ENCODE measurements at places on chromosomes 7 and 10.
A peak's percentile ranks its signal among the peaks of the same experiment; 100 is the strongest.

- no peak for DNase-seq
Observed at GRCh38 chr7:113561446-113561845, 357.4 kb downstream of the PPP1R3A start.

GRCh38 chr7:45910855-45911254 is 10.2 kb downstream of the IGFBP3 start:
- no peak for DNase-seq

DNA sequence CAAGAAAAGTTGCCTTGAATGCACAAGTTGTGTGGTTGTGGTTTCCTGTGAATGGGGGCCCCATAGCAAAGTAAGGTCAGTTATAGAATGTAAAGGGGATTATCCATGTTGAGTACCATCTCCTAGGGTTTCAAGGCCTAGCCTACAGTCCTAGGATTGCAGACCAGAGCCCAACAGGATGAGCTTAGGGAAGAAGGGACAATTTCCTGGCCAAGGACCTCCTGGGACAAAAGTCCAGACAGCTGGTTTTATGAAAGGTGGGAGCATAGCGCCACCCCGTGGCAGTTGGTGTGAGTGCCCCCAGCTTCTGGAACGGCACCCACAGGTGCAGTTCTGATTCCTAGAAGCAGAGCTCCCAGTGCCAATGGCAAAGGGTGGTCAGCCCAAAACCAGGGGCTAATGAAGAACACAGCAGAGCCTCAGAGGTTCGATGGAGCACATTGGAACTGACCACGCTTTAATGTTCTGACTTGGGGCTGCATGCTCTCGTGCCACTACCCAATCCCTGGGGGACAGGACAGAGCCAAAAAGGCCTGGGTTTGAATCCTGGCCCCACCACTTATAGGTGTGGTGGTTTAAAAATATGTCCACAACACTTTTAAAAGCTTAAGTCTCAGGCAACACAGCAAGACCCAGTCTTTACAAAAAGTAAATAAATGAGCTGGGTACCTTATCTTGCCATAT is 25.8 kb upstream of the TMEM120A start:
- peak; percentile 51 for DNase-seq

DNA sequence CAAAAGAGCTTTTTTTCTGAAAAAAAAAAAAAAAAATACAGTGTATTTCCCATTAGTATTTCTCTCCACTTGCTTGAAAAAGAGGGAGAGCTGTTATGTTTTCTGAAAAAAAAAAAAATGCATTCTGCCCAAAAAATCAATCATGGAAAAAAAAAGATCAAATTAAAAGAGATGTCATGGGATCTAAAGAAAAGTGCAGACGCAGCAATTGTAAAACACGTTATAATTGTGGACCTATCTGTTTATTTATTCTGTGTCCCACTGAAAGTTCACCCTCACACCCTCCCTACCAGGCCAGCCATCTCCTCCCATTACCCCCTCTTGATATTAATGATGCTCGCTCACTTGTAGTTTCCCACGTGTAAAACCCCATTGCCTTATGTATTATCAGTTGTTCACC is 674.0 kb upstream of the C7orf33 start:
- DNase-seq, result no peak

DNA sequence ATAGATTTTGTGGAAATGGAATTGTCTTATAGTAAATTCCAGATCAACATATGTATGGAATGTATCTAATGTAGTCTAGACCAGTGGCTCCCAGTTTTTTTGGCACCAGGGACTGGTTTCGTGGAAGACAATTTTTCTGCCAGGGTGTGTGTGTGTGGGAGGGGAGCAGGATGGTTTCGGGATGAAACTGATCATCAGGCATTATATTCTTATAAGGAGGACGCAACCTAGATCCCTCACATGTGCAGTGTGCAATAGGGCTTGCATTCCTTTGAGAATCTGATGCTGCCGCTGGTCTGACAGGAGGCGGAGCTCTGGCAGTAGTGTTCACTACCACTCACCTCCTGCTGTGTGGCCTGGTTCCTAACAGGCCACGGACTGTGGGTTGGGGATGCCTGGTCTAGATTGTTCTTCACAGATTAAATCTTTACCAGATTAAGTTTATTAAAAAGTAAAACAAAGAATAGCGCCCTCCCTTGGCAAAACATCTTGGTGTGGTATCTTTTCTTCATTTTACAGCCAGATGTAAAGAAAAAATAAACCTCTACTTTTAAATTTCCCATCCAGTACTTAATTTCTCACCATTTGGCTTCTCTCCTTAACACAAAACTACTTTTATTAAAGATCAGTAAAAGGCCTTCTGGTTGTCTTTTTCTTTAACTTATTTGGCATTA is 48.4 kb downstream of the SEPTIN7 start:
- no peak for DNase-seq

DNA sequence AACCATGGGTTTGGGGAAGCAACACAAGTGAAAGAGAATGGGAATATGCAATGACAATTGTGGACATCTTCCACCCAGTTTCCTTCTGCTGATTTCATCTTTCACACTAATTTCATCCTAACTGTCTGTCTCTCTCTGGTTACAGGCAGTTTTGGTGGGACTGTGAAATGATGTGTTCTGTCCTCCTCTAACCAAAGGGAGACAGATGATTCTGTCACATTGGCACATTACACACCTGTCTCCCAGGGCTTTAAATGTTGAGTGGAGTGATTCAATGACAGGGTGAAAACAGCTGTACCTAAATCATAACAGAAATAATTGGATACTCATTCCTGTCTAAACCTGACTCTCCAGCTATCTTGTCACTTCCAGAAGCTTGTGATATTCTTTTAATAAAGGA is 60.0 kb downstream of the DGKB start:
- no peak for DNase-seq

- DNase-seq, result no peak
Observed at GRCh38 chr7:105126436-105126975, 112.5 kb downstream of the KMT2E start.

GRCh38 chr10:24415455-24416125 is 206.7 kb downstream of the KIAA1217 start:
- DNase-seq, result no peak

DNA sequence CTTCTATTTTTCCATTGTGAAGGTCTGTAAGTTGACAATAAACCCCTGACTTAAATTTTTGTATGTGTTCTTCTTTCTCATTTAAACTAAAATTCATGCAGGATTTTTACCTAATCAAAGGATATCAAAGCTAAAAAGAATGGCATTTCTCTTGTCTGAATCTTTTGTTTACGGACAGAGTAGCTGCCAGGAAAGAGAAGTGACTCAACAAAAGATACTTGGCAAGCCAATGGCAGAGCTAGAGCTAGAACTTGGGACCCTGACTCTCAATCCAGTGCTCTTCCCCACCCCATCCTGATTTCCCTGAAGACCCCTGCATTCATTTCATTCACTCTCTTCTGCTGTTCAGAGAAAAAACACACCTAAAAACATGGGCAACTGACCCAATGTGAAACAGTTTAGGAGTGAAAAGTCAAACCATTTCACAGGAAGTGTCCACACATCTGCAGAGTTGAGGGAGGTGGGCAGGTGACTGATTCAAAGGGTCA is 40.2 kb upstream of the PDLIM1 start:
- no peak for DNase-seq

DNA sequence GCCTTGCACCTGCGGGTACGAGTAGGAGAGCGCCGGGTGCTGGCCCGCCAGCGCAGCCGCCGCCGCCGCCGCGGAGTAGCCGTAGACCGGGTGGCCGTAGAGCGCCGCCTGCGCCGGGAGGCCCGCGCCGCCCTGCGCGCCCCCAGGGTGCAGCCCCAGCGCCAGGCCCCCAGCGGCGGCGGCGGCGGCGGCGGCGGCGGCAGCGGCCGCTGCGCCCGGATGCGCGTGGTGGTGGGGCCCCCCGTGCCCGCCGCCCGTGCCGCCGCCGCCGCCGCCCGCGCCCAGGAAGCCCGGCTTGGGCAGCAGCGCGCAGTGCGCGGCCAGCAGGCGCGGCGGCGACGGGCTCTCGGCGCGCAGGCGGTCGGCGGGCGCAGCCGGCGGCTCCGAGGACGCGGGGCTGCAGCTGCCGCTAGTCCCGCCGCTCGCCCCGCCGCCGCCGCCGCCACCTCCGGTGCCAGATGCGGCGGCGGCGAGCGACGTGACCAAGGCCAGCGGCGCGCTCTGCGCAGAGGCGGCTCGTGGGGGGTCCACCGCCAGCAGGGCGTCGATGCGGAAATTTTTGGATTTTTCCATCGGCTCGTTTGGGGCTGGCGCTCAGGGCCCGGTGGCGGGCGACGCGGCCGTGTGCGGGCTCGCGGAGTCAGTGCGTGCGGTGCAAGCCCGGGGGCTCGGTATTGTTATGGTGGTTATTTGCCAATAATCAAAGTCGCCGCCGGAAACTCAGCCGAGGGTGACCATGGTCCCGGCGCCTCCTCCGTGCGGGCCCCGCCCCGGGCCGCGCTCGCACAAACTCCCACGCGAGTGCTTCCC is 480 bp downstream of the MNX1 start:
- no peak for DNase-seq

DNA sequence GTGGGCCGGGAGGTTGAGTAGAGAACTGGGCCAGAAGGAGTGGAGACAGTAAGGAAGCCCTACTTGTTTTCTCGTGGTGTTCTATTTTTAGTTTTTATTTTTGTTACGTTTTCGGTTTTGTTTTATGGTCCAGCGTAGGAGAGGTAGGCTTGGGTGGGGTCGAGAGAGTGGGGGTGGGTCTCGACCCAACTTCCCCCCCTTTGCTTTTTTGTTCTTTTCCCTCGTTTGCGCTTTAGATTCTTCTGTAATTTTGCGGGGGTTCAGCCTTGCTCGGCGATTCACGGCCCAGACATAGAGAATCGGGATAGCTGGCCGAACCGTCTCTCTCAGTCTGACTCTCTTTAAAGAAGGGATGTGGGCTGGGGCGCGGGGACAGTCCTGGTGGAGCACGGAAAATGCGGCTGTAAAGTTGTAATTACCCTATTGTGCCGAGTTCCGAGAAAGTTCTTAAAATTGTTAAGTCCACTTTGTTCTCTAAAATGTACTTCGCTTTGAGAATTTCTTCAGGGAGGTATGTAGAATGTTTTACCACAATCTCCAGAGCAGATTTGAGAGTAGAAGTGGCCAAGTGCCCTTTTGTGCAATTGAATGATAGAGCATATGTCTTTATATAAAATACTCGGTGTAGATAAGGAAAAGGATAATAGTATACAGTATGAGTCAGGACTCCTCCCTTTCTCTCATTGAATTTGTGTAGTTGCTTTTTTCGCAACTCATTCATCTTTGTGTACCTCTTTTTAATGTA is 816 bp downstream of the DMTF1 start:
- peak; percentile 20 for DNase-seq

GRCh38 chr7:129295015-129295423 is 70.2 kb downstream of the AHCYL2 start:
- DNase-seq, result no peak

GRCh38 chr10:50431133-50431532 is 179.8 kb upstream of the ASAH2 start:
- DNase-seq, result no peak

- no peak for DNase-seq
Observed at GRCh38 chr10:15605740-15606369, 113.9 kb downstream of the ITGA8 start.

DNA sequence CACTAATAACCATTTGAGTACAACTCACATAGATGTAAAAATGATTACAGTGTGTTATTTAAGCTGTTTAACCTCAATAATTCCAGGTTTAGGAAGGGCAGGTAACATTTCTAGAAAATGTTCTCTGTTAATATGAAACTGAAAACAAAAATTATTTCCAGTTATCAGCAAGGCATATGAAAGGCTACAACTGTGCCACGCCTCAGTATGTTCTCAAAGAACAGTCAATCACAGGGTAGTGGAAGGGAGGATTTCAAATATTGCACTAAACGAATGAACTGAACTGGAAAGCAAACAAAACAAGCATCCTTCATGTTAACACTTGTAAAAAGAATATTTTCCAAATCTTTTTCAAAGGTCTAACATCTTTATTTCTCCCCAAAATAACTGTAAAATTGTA is 31.3 kb downstream of the ARHGAP19 start:
- DNase-seq, result no peak

DNA sequence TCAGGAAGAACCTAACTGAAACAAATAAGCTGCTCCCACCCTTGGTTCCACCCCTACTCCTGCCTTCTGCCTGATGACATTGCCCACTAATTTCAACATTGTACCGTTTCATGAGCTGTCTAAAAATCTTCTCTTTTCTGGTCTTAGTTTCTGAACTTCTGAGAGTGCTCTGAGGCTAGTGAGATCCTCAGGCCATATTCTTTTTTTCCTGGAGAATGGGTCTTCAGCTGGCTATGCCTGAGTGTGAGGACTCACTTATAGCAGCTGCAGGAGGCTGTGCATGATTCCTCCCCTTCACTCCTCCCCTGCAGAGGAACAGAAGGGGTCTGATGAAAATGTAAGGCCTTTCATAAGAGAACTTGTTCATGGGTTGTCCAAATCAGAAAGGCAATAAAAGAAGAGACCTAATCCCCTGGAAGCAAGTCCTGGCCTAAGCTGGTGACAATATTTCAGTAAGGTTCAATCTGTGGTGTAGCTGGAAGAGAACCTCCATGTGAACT is 11.1 kb downstream of the HOXA4 start:
- DNase-seq, result no peak

GRCh38 chr7:151382079-151382885 is 27.6 kb downstream of the WDR86 start:
- no peak for DNase-seq

Measured in stimulated activated CD4-positive, alpha-beta T cell treated with anti-CD3 and anti-CD28 coated beads, Interleukin-4, amount 100 ng/mL, for 48 hours (primary cell).